Activated CD4-positive, alpha-beta memory T cell treated with anti-CD3 and anti-CD28 coated beads, Interleukin-2, amount 10 ng/mL, durations not matched to agents 7 days and 5 days (primary cell): ENCODE measurements at places on chromosomes 4 and X. TPM values are rescaled to one million over a fixed set of nuclear protein-coding genes. Genes with fewer than 3 reads are reported as not detected.
A peak's percentile ranks its signal among the peaks of the same experiment; 100 is the strongest.

GRCh38 chr4:120844528-120844921, 78.0 kb downstream of the PRDM5 start:
- no peak for DNase-seq

DNA sequence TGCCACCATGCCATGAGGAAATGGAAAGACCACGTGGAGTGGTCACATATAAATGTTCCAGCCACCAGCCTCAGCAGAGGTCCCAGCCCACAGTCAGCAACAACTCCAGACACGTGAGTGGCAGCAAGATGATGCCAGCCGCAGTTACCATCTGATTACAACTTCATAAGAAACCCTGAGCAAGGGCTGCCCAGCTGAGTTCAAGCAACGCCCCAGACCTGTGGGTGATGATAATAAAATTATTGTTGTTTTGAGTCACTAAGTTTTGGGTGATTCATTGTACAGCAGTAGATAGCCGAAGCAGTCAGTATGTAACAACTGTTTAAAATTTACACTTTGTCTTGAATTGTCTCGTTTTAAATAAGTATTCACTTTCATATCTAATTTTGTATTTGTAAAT, 5.8 kb upstream of the CCNG2 start:
- DNase-seq: no peak

- DNase-seq: no peak
Observed at GRCh38 chr4:101682946-101683345, 107.6 kb upstream of the BANK1 start.

Gene INTU
- not detected for total RNA-seq

DNA sequence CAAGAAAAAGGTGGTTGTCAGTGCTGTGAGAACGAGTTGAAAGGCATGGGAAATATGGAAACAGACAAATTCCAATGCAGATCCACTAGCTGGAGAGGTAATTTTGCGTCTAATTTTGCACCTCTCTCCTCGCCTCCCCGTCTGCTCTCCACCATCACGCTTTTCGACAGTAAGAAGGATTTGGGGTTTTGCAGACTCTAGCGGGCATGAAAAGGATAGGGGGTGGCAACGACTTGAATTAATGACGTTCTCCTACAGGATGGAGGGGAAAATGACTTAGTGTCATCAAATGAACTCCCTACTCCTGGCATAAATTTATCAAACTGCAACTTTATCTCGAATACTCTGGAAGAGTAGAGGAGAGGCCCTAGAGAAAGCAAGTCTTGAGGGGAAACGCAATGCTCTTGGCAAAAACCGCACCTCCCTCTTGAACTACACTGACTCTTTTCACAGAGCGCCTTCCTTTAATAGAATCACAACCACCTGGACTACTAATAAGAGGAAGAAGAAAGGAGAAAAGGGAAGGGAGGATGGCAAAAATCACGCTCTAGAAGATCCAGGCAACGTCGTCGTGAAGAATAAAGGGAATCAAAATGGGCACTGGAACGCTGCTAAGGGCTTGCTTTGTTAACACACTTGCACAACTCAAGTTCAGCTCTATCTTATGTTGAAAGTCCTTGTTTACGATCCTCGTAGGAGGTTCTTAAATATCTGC, 871 bp upstream of the SLITRK2 start:
- DNase-seq: no peak

Gene PCDH19
- not detected for total RNA-seq

DNA sequence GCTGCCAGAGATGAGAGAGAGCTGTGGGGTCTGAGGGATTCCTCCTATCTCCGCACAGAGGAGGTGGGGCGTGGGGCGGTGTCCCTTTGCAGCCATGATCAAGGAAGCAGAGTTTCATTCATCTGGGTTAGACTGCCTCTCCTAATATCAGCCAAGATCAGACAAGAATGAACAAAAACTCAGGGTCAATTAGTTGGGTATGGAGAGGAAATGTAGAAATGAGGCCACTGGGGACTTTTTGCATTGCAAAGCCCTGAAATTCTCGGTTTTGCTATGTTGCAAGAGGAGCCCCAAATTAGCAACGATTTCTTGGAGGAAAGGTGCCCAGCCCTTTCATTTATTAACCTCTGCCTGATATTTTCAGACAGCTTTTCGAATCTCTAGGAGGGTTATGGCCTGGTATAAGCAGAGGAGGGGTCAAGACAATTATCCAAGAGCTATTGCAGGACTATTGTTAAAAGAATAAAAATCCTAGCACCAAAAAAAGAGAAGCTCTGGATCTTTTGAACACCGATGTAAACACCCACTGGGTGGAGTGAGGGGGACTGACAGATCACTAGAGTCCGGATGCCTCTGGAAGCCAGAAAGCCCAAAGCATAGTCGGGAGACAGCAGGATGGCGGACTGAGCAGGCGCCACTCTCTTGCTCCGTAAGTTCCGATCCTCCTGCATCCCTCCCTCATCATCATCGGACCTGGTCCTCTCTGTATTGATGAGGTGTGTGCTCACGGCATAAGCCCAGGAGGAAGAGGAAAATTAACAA, 34.4 kb upstream of the ACSL1 start:
- DNase-seq: no peak

Gene IKBKG
- total RNA-seq: 54.0 TPM

GRCh38 chr4:37465296-37465695, 220.8 kb downstream of the NWD2 start:
- DNase-seq: no peak

- no peak for DNase-seq
Observed at GRCh38 chrX:11451151-11451550, 157.9 kb downstream of the AMELX start.

DNA sequence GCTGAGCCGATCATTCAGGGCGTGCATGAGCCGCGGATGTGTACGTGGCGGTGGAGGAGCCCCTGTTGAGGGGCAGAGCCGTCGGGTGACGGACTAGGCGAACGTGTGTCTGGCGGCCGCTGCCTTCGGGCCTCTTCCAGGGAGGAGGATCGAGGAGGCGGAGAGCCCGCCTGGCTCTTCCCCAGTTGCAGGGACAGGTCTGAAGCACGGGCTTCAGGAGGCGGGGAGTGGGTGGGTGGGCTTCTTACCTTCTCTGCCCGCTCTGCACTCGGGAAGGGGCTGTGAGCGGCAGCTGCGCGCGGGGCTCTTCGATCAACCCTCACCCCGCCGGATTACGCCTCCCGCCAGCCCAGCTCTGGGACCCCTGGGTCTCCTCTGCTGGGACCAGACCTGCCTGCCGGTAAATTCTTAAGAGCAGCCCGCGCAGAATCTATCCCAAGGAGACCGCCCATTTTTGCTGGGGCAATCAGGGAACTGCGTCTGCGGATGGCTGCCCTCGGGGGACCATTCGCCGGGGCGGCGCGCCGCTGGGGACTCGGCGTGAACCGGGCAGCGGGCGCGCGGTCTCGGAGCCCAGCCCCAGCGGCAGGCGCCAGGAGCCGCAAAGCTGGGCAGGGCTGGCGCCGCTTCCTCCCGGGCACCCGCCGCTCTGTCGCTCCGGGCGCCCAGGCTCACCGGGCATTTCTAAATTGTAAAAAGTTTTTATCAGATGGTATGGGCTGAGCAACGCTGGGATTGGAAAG, 4.9 kb downstream of the PLAC8 start:
- peak; percentile 41 for DNase-seq

DNA sequence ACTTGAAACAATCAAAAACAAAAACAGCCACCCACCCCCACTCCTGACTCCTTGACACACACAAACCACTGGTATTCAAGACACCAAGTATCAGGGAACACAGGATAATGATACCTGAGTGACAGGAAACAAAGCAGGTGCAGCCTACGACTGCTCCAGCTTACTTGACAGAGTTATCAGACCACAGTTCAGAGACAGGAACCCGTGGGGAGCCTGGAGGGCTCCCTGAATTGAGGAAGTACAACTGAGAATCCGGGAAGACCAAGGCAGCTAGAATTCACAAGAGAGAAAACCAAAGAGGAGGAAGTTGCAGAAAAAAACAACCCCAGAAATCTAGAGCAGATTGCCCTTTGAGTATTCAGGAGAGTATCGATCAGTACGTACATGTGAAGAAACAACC, 20.5 kb downstream of the COMMD8 start:
- DNase-seq: no peak

GRCh38 chr4:81828991-81829390, 357.3 kb upstream of the RASGEF1B start:
- DNase-seq: no peak

Gene PNMA6A
- total RNA-seq: 0.20 TPM

DNA sequence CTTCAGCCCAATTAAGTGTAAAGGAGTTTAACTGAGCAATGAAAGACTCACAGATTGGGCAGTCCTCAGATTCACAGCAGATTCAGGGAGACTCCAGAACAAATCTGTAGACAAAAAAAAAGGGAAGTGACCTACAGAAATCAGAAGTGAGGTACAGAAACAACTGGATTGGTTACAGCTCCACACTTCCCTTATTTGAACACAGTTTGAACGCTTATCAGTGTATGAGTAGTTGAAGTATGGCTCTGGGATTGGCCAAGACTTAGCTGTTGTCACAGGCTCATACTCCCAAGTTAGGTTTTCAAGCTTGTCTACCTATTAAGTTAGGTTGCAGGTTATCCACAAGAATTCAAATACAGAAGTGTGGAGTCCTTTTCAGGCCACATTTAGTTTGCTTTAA, 112.4 kb upstream of the ELOVL6 start:
- no peak for DNase-seq

- no peak for DNase-seq
Observed at GRCh38 chr4:64911846-64912245, 502.6 kb upstream of the TECRL start.

GRCh38 chr4:146243141-146243882, 29.0 kb downstream of the REELD1 start:
- DNase-seq: peak; percentile 43

GRCh38 chrX:1111601-1112300, 100.7 kb downstream of the CRLF2 start:
- DNase-seq: no peak

- no peak for DNase-seq
Observed at GRCh38 chrX:28379103-28379502, 208.1 kb upstream of the IL1RAPL1 start.

Gene TEX13D
- not detected for total RNA-seq

DNA sequence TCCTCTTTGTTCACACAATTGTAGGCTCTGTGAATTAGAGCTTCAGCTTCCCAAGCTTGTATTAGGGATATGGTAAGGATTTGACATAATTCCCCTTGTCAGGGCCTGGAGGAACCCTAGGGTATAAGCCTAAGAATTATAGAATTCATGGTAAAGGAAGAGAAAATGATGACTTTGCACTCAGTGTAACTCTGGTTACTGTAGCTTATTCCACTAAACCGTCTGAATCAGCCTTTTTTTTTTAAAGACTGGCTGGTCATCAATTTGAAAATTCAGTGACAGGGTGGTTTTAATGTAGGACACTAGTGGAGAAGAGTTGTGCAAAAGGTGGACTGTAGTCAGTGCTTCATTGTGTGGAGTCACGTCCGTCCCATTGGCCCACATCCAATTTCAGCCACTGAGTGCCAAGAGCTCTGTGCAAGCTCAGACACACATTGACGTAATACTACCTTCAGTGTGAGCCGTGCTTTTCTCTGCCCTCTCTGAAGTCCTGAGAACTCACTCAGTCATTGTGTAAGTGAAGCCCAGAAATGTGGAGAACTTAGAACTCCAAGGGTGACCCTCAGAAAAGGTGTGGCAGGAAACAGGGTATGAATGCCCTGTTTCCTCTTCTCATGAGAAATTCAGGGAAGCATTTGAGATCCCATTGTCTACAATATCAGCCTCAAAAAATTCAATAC, 449.8 kb downstream of the C4orf33 start:
- DNase-seq: no peak

- no peak for DNase-seq
Observed at GRCh38 chr4:103067841-103068547, 8.6 kb downstream of the SLC9B2 start.

Gene USP26
- total RNA-seq: not detected
